ENCODE measurements at places on chromosomes 7 and 10.

- DNase-seq: no peak
Measured at GRCh38 chr7:155893664-155894063, 81.4 kb upstream of the SHH start.

GRCh38 chr10:6038071-6038631 lies 24.0 kb downstream of the IL2RA start:
- no peak for DNase-seq

- DNase-seq: no peak
Measured at GRCh38 chr7:24630596-24630995, 57.3 kb downstream of the PALS2 start.

DNA sequence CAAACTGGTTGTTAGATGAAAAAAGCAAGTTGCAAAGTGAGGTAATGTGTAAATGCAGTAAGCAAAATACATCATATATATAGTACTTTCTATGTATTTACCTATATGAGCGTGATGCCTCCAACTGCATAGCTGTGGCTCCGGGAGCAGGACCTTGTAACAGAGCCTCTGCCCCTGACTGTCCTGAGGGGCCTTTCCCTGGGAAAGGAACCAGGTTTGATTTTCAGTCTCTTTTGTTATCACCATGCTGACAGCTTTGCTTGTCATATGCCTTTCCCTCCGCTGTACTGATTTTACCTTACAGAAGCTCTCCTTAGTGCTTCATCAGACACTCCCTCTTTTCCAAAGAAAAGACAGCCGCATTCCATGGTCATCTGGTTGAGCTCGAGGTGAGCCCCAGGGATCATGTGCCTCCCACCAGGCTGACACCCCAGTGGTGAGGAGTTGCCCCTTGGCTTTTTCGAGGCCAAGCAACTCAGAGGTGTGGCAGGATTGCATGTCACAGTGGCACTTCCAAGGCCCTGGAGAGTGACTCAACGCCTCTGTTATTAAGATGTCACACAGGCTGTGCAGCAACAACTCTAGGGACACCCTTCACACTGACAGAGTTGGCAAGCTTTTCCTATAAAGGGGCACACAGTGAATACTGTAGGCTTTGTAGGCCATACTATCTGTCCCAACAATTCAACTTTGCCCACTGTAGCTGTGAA lies 78.9 kb downstream of the ALOX5 start:
- no peak for DNase-seq

GRCh38 chr7:99622596-99622995 lies 5.8 kb downstream of the ZSCAN25 start:
- DNase-seq: no peak

All from Peyer's patch (tissue), 4 donors.